Neural crest cell (in vitro differentiated cells): ENCODE measurements at places on chromosomes 13 and 19. TPM values are rescaled to one million over a fixed set of nuclear protein-coding genes. Genes with fewer than 3 reads are reported as not detected.

GRCh38 chr13:44263751-44264620 lies 109.6 kb upstream of the SERP2 start:
- DNase-seq = no peak

Gene EPS8L1
- total RNA-seq = 22.4 TPM in 2 replicates

DNA sequence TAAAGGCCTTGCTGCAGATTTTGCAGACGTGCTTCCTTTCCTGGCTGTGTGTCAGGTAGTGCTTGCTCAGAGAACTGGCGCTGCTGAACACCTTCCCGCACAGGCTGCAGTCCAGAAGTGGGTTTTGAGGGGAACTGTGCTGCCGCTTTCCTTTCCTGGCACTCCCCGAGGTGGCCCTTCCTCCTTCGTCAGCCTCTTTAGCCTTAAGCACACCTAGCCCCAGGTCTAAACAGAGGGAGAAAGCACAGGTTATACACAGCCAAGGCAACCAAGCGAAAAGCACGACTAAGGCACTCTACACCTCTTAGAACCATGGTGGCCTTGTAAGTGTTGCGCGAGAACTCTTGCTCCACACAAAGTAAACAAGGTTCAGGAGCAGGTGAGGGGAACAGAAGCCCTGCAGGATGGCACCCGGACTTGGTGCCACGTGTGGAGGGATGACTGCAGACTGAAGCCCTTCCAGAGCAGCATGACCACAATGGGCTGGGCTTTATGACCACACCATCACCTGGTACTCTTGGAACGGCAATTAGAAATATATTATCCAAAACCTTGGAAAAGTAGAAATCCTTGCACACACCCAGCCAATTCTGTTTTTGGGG lies 23.6 kb downstream of the ZNF541 start:
- DNase-seq = no peak

GRCh38 chr13:43514311-43514710 lies 272.5 kb downstream of the ENOX1 start:
- DNase-seq = no peak

DNA sequence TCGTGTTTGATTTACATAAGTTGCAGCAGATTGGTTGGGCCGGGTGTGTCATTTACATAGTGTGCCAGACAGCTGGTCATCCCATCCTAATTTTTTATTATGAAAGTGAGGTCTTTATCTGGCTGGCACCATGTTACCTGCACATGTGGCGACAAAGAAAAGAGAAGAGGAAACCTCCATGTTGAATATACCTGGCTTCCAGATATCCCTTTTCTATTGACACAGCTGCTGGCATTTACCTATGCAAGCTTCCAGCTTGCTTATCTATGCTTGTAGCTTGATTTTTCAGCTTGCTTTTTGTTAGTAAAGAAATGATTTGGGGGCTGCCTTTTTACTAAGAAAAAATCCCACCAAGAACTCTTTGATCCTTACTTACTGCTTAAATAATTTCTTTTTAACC lies 681.3 kb upstream of the SLITRK1 start:
- DNase-seq = no peak

DNA sequence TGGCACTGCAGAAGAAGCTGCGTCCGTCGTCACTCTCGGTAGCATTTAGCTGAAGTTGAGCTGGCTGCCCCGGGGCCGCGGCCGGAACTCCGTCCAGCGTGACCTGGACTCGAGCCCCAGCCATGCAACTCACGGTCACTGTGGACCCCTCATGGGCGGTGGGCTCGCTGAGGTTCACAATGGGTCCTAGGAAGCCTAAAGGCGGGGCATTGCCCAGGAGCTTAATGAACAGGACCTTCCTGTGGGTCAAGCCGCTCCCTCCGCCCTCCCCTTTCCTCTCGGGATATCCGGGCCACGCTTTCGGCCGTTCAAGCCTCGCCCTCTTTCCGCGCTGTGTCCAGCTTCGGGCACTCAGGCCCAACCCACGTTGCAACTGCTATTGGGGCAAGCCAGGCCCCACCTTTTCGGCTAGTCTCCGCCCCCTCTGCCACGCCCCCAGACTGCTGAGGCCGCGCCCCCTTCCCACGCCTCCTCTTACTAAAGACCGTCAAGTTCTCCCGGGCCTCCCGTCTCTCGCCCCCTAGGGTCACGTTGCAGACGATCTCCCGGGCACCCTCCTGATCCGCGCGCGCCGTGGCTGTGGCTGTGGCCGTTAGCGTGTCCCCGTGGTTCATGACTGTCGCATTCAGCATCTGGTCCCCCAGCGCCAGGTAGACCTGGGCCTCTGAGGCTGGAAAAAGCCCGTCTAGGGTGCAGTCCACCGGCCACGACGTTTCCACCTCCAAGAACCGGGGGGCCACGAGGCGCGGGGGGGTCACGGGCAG lies 1.4 kb upstream of the RAVER1 start:
- DNase-seq = peak; percentile 95

Gene AP1M1
- total RNA-seq = 97.6 and 104 TPM in 2 replicates

DNA sequence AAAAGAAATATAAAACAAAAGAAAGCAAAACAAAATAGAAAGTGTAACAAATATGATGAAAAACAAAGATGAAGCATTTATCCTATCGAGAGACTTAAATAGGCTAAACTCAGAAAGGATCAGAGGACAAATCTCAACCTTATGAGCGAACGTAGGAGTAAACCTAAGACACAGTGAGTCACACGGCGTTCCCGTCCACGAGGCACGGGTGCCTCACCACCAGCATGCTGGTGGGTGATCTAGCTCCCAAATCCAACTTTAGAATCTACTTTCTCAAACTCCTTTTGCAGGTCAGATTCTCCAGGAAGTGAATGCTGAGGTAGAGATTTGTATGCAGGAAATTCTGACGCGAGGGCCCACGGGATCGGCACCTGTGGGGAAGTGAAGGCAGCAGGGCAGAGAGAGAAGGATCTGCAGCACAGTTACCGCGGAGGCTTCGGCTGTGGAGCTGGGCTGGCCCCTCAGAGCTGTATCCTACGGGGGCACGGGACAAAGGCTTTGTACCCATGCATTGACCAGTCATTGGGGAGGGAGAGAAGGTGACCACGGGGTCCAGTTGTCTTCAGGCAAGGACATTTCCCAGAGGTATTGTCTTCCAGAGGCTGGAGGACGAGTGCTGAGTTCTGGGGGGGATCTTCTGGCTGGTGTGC lies 7.5 kb upstream of the MIER2 start:
- no peak for DNase-seq
